ENCODE measurements at places on chromosomes 4 and X.
A peak's percentile ranks its signal among the peaks of the same experiment; 100 is the strongest.

DNA sequence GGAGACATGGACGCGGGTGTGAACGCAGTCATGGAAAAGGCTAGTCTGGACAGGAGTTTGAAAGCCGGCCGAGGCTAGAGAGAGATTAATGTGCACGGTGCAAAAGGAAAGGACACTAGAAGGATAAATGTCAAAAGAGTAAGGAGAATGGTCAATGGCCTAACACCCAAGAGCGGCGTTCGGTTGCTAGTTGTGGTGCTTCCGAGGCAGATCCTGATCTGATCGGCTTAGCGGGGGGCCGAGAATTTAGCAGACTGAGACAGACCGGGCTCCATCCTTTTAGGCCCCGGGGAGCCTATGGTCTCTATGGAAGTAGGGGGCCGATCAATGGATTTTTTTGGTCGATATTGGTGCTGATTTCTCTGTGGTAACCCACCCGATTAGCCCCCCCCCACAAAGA lies 6.9 kb downstream of the GAGE10 start:
- no peak for DNase-seq

- no peak for DNase-seq
Observed at GRCh38 chr4:170004651-170005295, 21.4 kb downstream of the MFAP3L start.

- no peak for DNase-seq
Observed at GRCh38 chr4:7980036-7980435, 40.4 kb upstream of the AFAP1 start.

DNA sequence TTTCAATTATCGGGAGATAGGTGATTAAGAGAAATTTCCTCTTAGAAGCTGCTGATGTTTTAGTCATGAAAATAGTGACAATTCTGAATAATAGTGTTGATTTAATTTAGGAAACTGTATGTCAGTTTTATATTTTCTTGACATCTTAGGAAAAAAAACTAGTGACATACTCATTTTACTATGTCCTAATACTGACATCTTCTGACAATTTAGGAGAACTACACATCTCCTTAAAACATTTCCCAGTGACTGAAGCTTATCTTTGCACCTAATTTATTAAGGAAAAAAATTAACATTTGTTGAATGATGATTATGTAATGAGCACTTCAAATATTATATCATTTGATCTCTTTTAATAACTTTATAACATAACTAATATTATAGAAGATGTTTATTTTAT lies 42.0 kb upstream of the RBMXL3 start:
- peak; percentile 1 for DNase-seq

GRCh38 chrX:116628464-116628863 lies 165.7 kb upstream of the CT83 start:
- no peak for DNase-seq

GRCh38 chr4:14218641-14219040 lies 591.1 kb upstream of the BOD1L1 start:
- DNase-seq = no peak

DNA sequence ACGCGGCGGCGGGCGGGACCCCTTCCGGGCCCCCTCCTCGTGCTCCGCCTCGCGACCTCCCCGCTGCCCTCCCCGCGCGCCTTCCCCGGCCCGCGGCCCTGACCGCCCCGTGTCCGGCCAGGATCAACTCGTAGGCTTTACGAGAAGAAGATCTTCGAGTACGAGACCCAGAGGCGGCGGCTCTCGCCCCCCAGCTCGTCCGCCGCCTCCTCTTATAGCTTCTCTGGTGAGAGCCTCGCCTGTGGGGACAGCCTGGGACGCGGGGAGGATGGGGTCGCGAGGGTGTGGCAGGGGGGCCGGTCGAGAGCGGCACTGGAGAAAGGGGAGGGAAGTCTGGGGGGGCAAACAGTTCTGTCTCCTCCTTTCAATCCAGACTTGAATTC lies 465 bp downstream of the EMD start:
- DNase-seq = no peak

Measured in HTR-8/SVneo (cell line).